ENCODE measurements at places on chromosomes 13 and 19.

DNA sequence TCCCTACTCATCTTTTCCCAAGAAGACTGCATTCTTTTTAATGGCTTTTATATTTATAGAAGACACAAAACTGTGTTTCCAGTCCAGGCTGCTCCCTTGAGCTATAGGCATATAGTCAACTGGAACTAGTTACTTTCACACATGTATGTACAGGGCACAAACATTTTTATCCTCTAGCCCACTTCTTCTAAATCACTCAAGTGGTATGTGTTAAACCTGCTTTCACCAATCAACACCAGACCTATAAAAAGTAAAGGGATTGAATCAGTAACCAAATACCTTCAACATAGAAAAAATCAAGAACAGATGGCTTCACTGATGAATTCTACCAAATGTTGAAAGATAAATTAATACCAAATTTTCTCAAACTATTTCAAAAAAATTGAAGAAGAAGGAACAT lies 584.2 kb upstream of the SLITRK1 start:
- DNase-seq, result no peak

DNA sequence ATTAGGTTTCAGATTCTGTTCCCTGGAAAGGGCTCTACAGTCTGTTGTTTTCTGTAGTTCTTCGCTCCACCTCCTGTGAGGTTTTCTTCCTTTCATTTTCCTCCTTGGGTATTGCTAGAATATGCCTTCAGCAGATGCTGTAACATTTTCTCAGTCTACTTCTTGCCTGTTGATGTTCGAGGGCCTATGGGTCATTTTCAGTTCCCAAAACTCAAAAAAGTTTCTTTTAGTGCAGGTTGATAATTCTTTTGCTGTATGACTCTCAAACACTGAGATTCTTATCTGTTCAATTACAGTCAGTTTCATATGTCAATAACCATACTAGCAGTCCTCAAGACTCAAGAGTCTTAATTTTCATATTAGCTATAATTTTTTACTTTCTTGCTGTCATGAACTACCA lies 268.3 kb downstream of the RFC3 start:
- DNase-seq, result no peak

GRCh38 chr13:103007427-103007762 lies 58.8 kb downstream of the SLC10A2 start:
- no peak for DNase-seq

DNA sequence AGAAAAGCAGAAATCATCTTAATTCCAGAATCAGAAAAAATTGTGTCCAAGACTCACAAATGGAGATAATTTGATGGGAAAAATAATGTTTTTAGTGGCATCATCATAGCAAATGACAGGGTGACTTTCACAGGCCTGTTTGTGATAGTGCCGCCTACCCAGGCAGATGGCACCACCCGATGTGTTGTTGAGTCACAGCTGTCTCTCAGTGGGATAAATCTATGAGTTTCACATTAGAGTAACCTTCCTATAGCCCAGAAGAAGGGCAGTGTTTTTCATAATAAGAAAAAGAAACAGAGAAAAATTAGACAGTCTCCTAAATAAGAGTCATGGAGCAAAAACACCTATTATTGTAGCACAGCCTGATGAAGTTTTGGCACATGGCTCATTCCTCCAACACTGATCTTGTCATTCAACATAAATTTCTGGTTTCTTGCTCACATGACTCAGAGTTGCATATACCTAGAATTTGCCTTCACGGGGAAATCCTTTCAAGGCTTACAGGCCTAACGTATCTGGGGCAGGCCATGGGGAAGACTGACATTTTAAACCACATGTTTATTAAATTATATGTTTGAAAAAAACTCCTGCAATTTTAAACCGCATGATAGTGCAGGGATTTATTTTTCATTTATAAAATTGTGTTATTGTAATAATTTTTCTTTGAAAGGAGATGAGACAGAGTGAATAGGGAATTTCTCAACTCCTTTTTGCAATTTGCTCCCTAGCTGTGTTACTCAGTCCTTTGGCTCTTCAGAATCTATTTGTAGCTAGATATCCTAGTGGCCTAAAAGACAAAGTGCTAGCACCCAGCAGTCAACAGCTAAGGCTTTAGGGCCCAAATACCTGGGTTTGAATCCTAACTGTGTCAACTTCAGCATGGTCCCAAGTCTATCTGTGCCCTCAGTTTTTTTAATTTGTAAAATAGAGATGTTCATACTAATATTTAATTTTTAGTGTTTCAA lies 393.7 kb downstream of the NDFIP2 start:
- DNase-seq, result no peak

DNA sequence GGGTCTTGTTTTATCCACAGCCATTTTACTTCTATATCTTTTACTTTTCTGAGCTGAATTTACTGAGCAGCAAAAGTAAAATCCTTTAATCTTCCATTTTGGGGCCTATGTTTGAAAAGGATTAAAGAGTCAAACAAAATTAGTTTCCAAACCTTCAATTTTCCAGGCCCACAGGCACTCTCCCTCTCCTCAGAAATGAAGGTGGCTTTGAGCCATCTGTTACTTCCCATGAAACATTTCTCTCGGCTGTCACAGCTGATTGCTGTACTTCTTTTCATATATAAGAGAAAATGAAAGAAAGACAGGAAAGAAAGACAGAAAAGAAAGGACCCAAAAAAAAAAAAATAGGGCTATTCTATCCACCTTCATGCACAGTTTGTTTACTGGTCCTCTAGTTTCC lies 194.9 kb downstream of the LACC1 start:
- no peak for DNase-seq

DNA sequence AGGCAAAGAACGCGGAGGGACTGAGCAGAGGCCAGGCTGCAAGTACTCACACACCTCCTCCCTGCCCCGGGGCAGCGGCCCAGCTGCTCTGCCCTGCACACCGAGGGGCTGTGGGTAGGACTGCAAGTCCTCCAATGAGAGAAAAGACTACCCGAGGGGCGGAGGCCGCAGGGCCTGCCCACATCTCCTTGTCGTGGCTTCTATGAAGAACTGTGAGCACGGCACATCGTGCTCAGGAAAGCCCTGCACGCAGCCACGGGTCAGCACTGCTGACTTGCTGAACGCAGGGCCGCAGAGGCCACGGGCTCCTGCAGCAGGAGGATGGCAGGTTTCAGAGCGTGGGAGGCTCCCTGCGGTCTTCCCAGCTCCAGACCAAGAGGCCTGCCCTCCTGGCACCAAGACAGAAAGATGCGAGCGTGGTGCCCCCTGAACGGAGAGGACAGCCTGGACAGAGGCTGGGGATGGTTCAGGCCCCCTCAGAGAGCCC lies 37.4 kb downstream of the CEBPG start:
- DNase-seq, result no peak
